ENCODE measurements at places on chromosomes 16 and 17. TPM values are rescaled to one million over a fixed set of nuclear protein-coding genes. Genes with fewer than 3 reads are reported as not detected.

DNA sequence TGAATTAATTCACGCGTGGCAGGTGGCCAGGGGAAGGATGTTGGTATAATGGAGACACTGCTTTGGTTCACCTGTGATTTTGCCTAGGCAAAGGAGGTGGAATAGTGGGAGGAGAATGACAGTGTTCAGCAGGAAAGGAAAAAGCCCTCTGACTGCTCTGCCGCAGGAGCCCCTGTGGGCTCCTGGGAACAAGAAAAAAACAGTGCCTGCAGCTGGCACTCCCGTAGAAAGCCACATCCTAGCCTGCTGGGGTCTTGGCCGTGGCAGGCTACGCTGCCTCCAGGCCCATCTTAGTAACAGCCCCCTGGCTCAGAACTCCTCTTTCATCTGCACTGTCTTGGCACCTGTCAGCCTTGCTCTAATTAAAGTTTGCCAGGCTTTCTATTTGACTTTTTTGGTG, 20.6 kb downstream of the ADORA2B start:
- no peak for DNase-seq

DNA sequence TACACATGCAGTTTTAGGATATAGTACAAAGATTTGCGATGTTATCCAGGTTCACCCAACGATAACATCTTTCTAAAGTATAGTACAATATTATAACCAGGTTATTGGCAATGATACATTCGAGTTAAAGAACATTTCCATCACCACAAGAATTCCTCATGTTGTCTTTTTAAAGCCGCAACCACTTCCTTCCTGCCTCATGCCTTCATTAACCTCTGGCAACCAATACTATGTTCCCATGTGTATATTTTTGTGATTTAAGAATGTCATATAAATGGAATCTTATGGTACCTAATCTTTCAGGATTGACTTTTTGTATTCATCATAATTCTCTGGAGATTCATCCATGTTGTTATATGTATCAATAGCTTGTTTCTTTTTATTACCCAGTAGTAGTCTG, 1183.2 kb downstream of the CDH11 start:
- DNase-seq, result no peak

DNA sequence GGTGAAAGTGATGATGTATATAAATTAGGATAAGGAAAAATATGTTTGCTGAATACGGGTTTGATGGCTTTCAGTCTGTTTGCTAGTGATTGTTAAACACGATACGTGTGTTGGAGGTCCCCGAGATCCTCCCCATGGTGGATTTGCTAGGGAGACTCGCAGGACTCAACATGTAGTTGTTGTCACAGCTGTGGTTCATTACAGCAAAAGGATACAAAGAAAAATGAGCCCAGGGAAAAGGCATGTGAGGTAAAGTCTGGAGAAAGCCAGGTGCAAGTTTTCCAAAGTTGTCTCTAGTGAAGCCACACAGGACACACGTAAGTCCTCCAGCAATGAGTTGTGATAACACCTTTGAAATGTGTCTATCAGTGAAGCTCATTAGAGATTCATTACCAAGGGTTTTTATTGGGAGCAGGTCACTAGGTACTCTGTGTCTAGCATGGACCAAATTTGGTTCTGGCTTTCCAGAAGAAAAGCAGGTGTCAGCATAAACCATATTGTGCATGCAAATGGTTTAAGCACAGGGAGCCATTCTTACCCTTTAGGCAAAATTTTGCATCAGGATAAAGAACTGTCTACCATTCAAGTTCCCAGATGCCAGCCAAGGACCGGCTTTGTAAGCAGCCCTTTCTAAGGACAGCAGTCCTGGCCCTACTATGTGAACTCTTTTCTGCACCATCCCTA, 215.2 kb upstream of the WSCD1 start:
- DNase-seq, result no peak

- DNase-seq, result peak; percentile 92
Observed at GRCh38 chr16:1771188-1771863, at the start of gene NME3. Gene NME3, minus strand, starts transcription at chr16:1771543. Its CDS starts 9 bp downstream, at chr16:1771534.

- DNase-seq, result peak; percentile 98
Observed at GRCh38 chr17:50139950-50140885, 10.3 kb upstream of the SAMD14 start.

- no peak for DNase-seq
Observed at GRCh38 chr17:60247836-60248461, 98.2 kb downstream of the CA4 start.

DNA sequence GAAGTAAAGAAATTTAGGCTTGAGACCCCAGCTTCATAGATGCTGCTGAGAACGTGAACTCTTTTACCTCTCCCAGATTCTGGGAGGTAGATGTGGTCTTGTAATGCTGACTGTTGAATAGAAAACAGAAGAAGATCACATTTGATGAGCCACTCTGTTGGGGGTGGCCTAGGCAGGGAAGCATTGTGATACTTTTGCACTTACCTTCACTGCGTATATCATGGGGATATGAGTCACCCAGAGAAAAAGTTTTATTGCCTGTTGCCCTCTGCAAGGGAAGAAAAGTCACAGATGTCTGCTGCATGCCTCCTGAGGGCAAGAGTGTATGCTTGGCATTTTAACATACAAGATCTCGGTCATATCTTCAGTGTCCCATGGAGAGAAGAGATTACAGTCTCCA, 365.4 kb downstream of the SNX29 start:
- no peak for DNase-seq

GRCh38 chr17:80339731-80340456, 75.1 kb upstream of the ENDOV start:
- no peak for DNase-seq

GRCh38 chr17:51046514-51047384, 73.9 kb downstream of the SPAG9 start:
- DNase-seq, result peak; percentile 84

The ABCC11 gene
- polyA plus RNA-seq, result 0.07 TPM

- no peak for DNase-seq
Observed at GRCh38 chr16:21610006-21610544, 10.7 kb downstream of the METTL9 start.

The NKD1 gene
- 0.13 TPM for polyA plus RNA-seq

- DNase-seq, result peak; percentile 73
Observed at GRCh38 chr17:48100591-48101011, 677 bp downstream of the CBX1 start.

DNA sequence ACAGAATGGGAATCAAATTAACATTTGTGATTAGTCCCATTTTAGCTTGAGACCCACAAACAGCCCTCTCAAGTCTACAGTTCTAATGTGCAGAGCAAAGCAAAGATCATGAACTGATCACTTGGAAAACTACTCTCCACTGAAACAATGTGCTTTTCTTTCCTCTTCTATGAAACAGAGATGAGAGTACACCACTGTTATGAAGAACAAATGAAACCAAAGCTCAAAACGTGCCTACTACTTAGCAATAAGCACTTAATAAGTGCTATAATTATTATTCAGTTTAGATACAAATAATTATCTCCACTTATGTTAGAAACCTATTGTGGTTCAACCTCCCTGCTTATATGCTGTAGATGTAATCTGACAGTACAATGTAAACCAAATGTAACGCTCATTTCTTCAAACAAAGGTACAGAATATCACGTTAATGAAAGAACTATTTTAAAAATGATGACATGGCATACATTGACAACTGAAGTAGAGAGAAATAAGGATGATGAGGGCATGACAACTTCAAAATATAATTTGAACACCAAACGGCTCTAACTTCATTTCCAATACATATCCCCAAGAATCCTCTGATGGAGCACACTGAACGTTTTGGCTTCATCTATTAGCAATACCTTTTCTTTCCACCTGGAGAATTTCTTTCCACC, 2.0 kb downstream of the VPS35 start:
- no peak for DNase-seq

- no peak for DNase-seq
Observed at GRCh38 chr17:47304186-47304585, 19.6 kb upstream of the EFCAB13 start.

- no peak for DNase-seq
Observed at GRCh38 chr16:26442321-26442720, 624.4 kb upstream of the C16orf82 start.

The EVPLL gene
- polyA plus RNA-seq, result not detected

The NOD2 gene
- not detected for polyA plus RNA-seq

GRCh38 chr16:57380671-57381462, 8.6 kb downstream of the CX3CL1 start:
- no peak for DNase-seq

DNA sequence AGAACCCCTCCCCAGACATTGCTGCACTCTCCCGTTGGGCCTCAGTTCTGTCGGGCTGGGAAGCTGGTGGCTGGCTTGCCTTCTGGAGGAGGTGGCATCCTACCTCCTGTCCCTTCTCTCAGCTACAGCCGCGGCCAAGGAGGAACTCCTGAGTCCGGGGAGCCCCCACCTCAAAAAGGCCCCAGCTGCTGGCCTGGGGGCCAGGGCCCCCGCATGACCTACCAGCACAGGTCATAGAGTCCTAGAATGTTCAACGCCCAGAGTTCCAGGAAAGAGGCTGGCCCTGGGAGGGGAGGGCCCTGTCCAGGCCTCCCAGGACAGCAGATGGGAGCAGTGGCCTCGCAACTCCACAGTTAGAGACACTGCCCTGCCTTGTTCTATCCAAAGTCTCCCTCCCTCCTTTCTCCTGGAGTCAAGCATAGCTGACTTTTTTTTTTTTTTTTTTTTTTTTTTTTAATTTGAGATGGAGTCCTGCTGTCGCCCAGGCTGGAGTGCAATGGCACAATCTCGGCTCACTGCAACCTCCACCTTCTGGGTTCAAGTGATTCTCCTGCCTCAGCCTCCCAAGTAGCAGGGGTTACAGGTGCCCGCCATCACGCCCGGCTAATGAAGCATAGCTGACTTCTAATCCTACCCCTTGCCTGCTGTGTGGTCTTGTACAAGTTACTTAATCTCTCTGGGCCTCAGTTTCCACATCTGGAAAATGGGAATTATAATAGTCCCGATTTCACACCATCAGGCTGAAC, 7.1 kb downstream of the CARHSP1 start:
- no peak for DNase-seq

DNA sequence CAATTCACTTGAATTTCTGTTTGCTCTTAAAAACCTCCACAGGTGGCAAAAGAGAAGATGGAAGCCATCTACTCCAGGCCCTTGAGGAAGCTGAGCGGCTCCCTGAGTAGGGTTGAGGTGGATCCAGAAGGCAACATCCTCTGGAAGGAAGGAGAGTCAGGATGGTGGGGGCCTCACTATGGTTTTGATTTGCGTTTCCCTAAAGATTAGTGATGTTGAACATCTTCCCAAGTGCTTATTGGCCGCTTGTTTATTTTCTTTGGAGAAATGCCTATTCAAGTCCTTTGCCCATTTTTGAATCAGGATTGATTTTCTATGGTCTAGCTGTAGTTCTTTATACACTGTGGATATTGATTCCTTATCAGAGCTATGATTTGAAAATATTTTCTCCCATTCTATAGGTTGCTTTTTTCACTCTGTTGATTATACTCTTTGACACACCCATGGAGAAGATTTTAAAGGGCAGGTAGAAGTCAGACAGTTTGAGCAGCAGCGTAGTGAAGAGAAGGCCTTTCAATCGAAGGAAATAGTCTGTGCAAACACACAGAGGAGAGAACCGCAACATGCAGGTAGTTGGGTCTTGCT, 58.6 kb downstream of the WSB1 start:
- no peak for DNase-seq

- no peak for DNase-seq
Observed at GRCh38 chr17:57067162-57067561, 17.9 kb upstream of the AKAP1 start.

DNA sequence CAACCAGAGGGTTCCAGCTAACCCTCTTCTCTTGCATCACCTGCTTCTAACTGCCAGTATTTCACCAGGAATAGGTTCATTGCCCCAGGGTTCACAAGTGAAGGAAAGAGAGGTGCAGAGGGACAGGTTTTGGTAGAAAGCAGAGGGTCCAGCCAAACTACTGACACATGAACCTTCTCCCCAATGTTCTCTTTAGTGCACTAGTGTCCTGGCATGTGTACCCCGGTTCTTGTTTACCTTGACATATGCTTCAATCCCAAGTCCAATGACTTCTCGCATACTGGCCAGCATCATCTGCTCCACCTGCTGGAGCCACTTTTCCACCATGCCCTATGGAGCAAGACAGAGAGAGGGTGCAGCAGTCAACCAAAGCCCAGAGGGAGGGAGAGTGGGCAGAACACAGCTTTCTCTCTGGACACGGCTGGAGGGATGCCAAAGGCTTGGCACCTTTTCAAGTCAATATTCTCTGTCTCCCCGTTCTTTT, 90.6 kb downstream of the DNAH3 start:
- DNase-seq, result no peak

- DNase-seq, result peak; percentile 85
Observed at GRCh38 chr17:79272666-79273219, 198.1 kb downstream of the ENGASE start.

DNA sequence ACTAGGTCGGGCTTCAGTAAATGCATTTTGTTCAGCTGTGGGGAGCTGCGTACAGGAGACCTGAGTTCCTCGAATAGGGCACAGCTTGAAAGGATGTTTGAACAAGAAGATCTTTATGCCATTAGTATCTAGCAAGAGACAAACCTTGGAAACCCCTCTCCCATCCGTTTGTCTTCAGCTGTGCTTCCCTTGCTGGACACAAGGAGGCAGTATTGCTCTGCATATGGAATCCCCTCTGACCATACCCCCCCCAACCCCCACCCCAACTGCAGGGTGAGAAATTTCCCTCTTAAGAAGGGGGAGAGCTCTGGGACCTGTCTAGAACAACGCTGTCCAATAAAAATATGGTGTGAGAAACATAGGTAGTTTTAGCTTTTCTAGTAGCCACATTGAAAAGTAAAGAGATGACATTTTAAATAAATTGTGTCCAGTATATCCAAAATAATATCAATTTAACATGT, 1.6 kb downstream of the MRM1 start:
- DNase-seq, result peak; percentile 88

The COPZ2 gene
- 31.2 TPM for polyA plus RNA-seq
